ENCODE measurements at places on chromosomes 16 and 17.

DNA sequence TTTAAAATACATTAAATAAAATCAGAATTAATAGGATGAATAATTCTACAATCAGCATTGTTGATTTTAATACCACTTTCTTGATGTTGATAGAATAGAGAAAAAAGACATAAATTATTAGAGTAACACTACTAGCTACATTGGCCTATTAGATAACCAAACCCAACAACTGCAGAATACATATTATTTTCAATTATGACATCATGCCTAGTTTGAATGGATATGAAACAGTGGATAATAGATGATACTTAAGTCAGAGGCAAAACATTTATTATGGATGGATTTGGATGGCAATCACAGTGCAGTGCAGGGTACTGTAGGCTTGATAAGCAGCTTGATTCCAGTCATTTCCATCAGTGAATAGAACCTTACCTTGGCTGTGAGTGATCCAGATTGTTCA lies 293.1 kb downstream of the BCAS3 start:
- no peak for DNase-seq

DNA sequence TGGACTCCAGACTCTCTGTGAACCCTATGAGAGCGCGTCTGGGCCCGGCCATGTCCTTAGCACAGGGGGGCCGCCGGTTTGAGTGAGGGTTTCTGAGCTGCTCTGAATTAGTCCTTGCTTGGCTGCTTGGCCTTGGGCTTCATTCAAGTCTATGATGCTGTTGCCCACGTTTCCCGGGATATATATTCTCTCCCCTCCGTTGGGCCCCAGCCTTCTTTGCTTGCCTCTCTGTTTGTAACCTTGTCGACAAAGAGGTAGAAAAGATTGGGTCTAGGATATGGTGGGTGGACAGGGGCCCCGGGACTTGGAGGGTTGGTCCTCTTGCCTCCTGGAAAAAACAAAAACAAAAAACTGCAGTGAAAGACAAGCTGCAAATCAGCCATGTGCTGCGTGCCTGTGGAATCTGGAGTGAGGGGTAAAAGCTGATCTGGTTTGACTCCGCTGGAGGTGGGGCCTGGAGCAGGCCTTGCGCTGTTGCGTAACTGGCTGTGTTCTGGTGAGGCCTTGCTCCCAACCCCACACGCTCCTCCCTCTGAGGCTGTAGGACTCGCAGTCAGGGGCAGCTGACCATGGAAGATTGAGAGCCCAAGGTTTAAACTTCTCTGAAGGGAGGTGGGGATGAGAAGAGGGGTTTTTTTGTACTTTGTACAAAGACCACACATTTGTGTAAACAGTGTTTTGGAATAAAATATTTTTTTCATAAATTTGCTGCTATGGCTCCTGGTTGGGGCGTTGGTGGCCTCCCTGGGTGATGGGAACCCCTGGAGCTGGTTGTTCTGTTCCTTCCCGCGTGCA lies 23.1 kb downstream of the STAT5A start:
- DNase-seq = no peak

- DNase-seq = no peak
Observed at GRCh38 chr16:56738221-56738620, 8.3 kb downstream of the NUP93 start.

- DNase-seq = no peak
Observed at GRCh38 chr17:31740611-31741082, 118.4 kb downstream of the COPRS start.

DNA sequence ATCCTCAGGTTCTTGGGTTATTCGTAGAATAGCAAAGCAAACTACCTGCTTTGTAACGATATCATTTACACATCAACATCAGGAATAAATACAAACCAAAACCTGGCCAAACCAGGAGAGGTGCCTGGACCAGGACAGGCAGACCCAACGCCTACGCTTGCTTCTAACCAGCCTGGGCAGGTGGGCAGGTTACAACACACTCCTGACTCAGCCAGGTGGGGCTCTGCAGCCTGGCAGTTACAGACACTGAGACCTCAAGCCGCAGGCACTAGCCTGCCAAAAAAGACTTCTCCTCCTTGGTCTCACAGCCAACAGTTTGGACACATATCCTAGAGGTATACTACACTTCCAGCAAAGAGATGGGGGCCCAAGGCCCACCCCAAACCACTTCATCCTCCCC lies 14.0 kb downstream of the ANKRD11 start:
- no peak for DNase-seq

GRCh38 chr16:45454-45853 lies 8.0 kb downstream of the POLR3K start:
- DNase-seq = no peak

Data from stimulated activated CD8-positive, alpha-beta memory T cell treated with anti-CD3 and anti-CD28 coated beads, Interleukin-4, amount 100 ng/mL, for 24 hours (primary cell).